Activated CD4-positive, alpha-beta T cell treated with anti-CD3 and anti-CD28 coated beads, Interleukin-2, Interleukin-4, amounts not matched to agents 100 ng/mL and 50 ng/mL, durations not matched to agents 16 hours and 8 hours (primary cell): ENCODE measurements at places on chromosomes 6 and 20.

DNA sequence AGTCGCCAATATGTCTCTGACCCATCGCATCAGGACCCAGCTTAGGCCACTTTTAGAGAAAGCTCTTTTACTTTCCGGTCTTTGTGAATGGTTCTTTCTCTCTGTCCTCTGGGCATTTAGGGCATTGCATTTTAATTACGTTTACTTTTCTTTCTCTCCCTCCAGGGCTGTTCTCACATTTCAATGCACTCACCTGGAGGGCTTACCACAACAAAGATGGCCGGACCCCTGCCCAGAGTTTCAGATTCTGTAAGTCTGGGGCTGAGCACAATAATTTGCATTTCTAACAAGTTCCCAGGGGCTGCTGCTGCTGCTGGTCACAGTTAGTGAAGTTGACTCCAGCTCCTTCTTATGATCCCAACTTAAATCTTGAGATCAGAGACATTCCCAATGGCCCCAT, 3.0 kb downstream of the ANKRD66 start:
- no peak for DNase-seq

- no peak for DNase-seq
These were observed 2.1 kb downstream of the EZR start for GRCh38 chr6:158816803-158817727.

- no peak for DNase-seq
These were observed 18.0 kb upstream of the BCAS1 start for GRCh38 chr20:54088430-54088829.

GRCh38 chr6:155219299-155219698, 44.5 kb upstream of the CLDN20 start:
- DNase-seq = no peak

GRCh38 chr6:114342086-114342825, 567 bp downstream of the HS3ST5 start:
- DNase-seq = no peak

- DNase-seq = no peak
These were observed 7.5 kb upstream of the RBM38 start for GRCh38 chr20:57383447-57384347.

- no peak for DNase-seq
These were observed 954 bp upstream of the BLCAP start for GRCh38 chr20:37528446-37529213.

DNA sequence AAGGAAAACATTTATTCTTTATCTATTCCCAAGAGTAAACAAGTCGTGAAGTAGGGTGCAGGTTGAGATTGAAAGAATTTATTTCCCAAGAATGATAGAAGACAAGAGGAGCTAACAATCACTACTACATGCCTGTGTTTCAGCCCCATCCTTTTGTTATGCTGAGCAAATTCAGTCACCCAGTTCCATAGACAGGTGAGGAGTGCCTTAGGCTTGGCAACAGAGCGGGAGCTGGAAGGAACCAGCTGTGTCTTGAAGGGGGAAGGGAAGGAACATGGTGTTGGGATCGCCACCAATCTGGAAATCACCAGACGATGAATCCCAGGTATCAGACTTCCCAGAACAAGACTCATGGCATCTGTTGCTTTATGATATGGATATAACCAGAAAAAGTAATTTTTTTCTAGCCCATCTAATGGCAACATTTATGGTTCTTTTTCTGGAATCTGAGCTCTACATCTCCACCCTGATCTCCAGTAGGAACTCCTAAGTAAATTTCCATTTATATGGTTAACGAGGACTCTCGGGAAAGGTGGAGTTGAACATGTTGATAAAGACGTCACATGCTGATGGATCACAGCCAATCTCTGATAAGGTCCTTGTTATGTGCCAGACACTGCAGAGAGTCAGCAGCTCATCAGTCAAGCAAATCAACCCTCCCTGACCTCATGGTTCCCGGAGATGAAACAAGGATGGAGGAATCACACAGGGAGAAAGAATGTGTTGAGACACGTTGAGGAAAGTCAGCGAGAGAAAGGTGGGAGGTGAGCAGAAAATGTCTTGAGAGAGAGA, 344.9 kb downstream of the SMOC2 start:
- no peak for DNase-seq

DNA sequence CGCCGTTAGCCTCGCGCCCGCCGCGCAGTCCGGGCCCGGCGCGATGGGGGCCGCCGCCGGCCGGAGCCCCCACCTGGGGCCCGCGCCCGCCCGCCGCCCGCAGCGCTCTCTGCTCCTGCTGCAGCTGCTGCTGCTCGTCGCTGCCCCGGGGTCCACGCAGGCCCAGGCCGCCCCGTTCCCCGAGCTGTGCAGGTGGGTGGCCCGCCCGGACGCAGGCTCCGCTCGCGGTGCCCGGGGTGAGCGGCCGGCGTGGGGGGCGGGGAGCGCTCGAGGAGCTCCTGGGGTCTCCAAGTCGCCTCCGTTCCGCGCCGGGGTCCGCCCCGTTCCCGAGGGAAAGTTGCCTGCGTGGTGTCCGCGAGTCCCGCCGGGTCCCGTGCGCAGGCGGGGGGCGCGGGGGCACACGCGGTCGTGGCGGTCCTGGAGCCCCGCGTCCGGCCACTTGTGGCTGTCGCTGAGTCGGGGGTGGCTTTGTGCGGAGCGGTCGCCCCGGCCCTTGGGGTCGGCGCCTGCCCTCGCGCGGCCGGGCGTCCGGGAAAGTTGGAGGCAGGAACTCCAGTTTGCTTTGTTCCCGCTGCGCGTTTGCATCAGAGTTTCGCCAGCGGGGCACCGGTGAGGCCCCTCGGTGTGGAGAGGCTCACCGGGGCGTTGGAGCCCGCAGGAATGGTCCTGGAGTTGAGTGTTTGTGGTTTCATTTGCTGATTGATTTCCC, 476 bp downstream of the IGF2R start:
- DNase-seq = no peak

DNA sequence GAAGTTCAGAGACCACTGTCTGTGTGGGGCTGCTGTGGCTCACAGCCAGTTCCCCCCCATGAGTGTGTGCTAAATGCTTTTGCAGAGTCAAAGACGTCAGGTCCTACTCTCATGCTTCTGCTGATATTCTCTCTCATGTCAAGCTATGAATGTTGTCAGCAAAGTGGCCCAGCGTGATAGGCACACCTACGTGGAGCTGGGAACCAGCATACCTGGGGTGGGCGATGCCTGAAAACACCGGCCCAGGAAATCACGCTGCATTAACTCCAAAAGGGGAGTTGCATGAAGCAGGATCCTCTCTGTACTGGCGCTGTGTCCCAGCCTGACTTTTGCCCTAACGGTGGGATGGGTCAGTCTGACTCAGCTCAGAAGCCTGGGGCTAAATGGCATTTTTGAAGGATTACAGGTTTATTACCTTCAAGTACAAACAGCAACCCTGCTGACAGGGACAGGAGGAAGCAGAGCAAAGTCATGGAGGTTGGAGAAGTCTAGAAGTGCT, 9.0 kb upstream of the MRPS10 start:
- DNase-seq = no peak

DNA sequence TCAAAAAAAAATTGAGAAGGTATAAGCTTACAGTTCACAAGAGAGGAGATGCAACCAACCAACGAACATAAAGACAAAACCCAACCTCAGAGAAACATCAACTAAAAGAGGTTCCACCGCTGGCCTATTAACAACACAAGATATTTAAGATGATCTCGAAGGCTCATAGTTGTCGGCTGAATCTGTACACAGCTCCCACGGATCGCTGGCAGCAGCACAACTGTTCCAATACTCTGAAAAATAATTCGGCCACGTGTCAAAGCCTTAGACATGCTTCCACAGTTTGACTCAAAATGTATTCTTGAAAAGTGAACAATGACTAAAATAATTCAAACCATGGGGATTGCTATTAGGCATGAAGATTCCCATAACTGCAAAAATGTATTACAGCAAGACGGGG, 13.7 kb downstream of the EXOC2 start:
- DNase-seq = no peak

GRCh38 chr6:12952318-12952717, 235.8 kb downstream of the PHACTR1 start:
- DNase-seq = no peak
